ENCODE measurements at places on chromosomes 6 and 20. TPM values are rescaled to one million over a fixed set of nuclear protein-coding genes. Genes with fewer than 3 reads are reported as not detected.

TP53TG5 gene
- not detected for total RNA-seq

ENPP5 gene
- 0.78 TPM for total RNA-seq

BMP7 gene
- total RNA-seq: not detected

RBM12 gene
- total RNA-seq: 48.1 TPM

WFDC5 gene
- total RNA-seq: not detected

MAFB gene
- 4.7 TPM for total RNA-seq

TREM2 gene
- total RNA-seq: not detected

HLA-DRB5 gene
- total RNA-seq: not detected

HAO1 gene
- total RNA-seq: not detected

B3GAT2 gene
- under 0.01 TPM for total RNA-seq

UST gene
- 19.5 TPM for total RNA-seq

HSPA1L gene
- 0.39 TPM for total RNA-seq

PPP1R16B gene
- not detected for total RNA-seq

ULBP2 gene
- total RNA-seq: 1.5 TPM

APCDD1L gene
- total RNA-seq: 3.9 TPM

TRIM15 gene
- total RNA-seq: not detected

DHX16 gene
- total RNA-seq: 22.8 TPM

VGLL2 gene
- not detected for total RNA-seq

SSTR4 gene
- not detected for total RNA-seq

MUC21 gene
- total RNA-seq: not detected

STMN3 gene
- 8.8 TPM for total RNA-seq

FOXQ1 gene
- total RNA-seq: 1.1 TPM

ASIP gene
- not detected for total RNA-seq

ERVFRD-1 gene
- total RNA-seq: not detected

EIF2S2 gene
- 80.0 TPM for total RNA-seq

FLRT3 gene
- total RNA-seq: 0.78 TPM

MLN gene
- total RNA-seq: not detected

ATP9A gene
- 31.1 TPM for total RNA-seq

GPR63 gene
- 0.98 TPM for total RNA-seq

TGM2 gene
- 5.3 TPM for total RNA-seq
